ENCODE measurements at places on chromosomes 11 and 22.

- DNase-seq = peak; percentile 38
Measured at GRCh38 chr11:66867425-66868040, 10.7 kb downstream of the LRFN4 start.

- no peak for DNase-seq
Measured at GRCh38 chr22:43126501-43127165, 16.1 kb downstream of the BIK start.

DNA sequence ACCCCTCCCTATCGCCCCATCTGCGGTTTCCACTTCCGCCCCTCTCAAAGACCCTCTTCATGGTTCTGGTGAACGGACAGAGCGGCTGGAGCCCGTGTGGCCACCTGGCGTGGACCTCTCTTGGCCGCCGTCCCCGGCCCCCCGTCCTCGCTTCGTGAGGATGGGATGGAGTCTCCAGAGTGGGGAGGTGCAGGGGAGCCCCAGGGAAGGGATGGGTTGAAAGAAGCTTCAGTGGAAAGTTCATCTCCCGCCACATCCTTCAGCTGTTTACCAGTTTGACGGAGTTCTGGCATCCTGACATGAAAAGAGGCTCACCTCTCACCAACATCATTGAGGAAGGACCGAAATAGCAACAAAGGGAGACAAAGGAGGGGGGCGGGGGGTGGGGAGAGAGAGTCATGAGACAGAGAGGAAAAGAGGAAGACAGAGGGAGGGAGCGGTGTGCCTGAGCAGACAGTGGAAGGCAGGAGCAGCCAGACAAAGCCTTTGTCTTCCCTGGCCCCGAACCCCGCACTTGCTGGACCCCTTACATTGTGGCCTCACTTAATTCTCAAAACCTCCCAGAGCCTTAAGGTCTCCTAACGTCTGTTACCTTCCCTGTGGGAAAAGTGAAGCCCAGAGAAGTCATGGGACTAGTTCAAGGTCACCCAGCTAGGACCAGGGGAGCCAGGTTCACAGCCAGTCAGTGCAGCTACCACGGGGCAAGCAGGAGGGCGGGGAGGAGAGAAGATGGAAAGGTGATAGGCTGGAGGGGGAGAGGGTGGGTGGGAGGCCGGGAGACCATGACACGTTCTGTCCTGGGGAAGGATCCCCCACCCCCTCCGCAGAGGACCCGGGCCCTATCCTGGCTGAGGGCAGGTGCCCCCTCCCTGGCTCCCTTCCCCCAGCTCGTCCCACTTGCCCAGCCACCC, 54.9 kb downstream of the CD6 start:
- no peak for DNase-seq

GRCh38 chr22:49968831-49969661, 8.5 kb downstream of the PIM3 start:
- no peak for DNase-seq

GRCh38 chr11:134441706-134442105, 29.7 kb upstream of the B3GAT1 start:
- no peak for DNase-seq

- no peak for DNase-seq
Measured at GRCh38 chr11:90874281-90874680, 651.4 kb upstream of the CHORDC1 start.

DNA sequence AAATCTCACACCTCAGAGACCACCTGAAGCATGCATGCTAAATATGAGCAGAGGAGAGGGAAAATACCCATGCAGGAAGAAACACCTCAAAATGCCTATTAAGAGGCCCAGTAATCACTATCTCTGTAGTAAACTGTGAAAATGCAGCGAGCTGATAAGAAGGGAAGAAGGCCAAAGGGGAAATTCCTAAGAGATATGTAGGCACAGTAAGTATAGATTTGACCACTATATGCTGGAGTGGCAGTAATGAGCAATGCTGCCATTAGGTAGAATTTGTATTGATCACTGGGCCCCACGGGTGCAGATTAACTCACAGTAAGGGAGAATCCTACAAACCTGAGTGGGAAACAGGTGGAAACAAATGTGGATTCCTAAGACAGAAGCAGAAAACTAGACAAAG, 1813.1 kb upstream of the RAG2 start:
- no peak for DNase-seq

DNA sequence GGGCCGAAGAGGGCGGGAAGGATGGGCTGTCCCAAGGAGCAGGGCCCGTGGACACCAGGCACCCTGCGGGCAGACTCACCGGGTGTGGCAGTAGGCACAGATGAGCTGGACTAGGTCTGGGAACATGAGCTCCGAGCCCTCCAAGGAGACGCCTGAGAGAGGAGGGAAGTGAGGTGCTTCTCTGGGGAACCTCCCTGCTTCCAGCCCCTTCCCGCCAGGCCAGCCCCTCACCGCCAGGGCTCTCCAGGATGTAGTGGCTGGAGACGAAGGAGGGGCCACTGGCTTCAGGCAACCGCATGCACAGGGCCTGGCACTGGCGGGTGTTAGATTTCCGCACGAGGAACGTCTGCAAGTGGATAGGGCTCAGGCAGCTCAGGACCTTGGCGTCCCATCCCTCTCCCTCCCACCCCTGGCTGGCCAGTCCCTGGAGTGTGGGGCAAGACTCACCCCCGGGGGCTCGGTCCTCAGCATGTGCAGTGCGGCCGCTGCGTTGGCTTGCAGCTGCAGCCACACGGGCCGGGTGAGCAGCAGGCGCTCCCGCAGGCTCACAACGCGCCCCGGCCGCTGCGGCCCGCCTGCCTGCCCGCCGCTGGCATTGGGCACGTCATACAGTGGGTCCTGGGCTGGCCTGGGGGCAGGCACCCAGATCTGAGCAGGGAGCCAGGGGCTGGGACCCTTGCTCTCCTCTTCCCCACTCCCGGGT, 552 bp downstream of the RIN1 start:
- peak; percentile 42 for DNase-seq

GRCh38 chr11:34481307-34481706, 32.3 kb downstream of the ELF5 start:
- DNase-seq = no peak

- DNase-seq = no peak
Measured at GRCh38 chr11:128328955-128329551, 258.3 kb downstream of the ETS1 start.

DNA sequence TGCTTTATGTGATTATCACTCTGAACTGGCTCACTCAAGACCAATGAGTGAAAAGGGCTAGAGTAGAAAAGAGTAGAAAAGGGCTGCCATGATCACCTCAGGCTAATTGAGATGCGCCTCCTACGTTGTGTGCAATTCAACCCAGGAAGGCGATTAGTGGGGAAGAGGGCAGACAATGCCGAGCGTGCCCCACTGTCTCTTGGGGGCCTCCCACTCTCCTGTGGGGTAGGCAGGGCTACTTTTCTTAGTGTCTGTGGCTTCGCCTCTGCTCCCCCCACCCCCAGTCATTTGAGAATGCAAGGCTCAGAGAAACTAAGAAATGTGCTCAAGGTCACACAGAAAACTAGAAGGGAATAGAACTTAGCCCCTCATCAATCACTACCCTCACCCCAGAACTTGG, 57.7 kb upstream of the RASD2 start:
- DNase-seq = no peak

GRCh38 chr11:32006799-32007388, 84.0 kb upstream of the RCN1 start:
- peak; percentile 91 for DNase-seq

- DNase-seq = no peak
Measured at GRCh38 chr11:76588455-76589325, 81.9 kb downstream of the LRRC32 start.

DNA sequence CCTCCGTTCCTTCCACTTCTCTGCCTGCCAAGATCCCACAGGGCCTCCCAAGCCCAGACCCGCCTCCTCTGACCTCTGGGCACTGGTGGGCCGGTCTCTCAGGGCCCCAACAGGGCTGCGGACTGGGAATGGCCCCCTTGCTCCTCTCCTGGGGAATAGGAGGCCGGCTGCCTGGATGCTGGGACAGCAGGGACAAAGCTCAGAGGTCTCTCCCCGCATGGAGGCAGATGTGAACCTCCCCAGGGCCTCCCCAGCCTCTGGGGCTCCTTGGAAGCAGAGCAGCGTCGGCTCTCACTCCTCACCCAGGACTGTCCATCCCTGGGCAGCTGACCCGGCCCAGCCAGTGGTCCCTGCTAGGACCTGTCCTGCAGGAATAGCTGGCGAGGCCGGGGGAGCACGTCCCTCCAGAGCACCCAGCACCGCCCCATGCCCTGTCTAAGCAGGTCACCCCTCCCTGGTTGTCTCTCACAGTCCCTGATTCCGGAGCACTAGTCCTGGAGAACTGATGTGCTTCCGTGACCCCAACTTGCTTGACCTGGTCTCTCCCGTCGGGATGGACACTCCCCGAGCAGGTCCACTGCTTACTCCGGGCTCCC, 85.8 kb downstream of the RTL6 start:
- no peak for DNase-seq

- DNase-seq = no peak
Measured at GRCh38 chr11:128198216-128198772, 389.1 kb downstream of the ETS1 start.

DNA sequence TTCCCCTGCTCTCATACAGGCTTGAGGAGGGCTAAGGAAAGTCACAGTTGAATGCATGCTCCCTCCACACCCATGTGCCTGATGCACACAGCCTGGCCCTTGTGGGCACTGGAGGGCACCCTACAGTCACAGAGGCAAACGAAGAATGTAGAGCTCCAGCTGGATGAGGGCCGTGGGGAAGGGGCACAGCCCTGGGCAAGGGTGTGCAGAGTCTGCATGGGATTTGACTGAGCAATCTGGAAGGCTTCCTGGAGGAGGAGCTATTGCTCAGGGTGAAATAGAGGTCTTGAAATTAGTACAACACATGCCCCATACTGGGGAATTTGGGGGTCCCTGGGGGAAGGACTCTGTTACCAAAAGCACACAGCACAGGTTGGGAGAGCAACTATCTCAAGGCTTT, 64.0 kb downstream of the KCNQ1 start:
- DNase-seq = no peak

- no peak for DNase-seq
Measured at GRCh38 chr11:106426696-106427095, 349.2 kb downstream of the AASDHPPT start.

DNA sequence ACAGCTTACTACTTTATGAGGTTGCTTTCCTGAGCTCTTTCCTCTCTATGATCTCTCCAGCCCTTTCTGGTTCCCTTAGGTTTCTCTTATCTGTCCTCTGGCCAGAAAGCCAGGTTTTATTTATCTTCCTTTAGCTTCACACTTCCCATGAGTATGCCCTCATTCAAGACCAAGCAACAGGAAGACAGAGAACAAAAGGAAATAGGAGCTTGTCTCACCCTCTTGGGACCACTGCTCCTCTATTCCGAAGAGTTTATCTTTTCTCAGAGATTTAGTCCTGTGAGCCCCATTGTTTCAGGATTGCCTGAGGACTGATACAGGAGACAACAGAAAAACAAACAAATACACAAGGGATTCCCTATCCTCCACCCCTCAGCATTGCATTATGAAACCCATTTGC, 62.4 kb upstream of the CCDC179 start:
- no peak for DNase-seq

GRCh38 chr11:8261291-8261690, 2.4 kb downstream of the LMO1 start:
- DNase-seq = no peak

DNA sequence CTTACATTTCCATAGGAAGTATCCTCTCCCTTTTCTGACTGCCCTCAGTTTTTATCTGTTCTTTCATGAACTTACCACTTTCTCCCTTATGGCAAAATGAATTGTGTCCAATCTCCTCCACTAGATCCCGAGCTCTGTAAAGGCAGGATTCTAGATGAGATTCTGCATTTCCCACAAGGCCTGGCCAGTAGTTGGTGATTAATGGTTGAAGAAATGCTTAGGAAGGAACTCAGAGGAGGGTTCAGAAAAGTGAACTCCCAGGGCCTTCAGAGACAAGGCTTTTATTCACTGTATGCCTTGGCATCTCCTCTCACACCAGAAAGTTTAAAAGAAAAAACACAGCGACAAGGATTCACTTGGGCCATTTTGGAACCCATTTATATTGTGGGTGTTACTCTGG, 66.2 kb downstream of the CCDC81 start:
- no peak for DNase-seq

DNA sequence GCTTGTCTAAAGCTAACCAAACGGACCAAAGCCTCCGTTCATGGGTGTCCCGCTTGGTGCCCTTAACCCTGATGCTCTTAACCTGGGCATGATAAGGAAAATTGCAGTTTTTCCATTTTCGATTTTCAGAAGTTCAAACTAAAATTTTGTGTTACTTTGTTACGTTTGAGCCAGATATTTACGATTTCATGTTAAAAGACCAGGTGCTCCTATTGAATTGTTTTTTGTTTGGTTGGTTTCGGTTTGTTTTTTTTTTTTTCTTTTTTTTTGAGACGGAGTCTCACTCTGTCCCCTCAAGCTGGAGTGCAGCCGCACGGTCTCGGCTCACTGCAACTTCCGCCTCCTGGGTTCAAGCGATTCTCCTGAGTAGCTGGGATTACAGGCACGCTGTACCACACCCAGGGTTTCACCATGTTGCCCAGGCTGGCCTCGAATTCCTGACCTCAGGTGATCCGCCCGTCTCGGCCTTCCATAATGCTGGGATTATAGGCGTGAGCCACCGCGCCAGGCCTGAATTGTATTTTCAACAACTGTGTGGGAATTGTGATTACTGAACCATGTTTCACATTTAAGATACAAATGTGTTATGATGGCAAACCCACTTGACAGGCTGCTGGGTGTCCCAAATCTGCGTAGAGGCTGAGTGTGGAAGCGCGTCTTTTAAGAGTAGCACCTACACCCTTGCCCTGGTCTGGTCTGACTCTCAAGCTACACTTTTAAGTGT, 864 bp upstream of the USP28 start:
- DNase-seq = no peak

GRCh38 chr11:118621071-118621783, 13.8 kb downstream of the PHLDB1 start:
- peak; percentile 67 for DNase-seq

GRCh38 chr11:65298655-65299179, 15.9 kb upstream of the CDC42EP2 start:
- no peak for DNase-seq

GRCh38 chr11:36051235-36052144, 107.6 kb downstream of the LDLRAD3 start:
- DNase-seq = no peak

DNA sequence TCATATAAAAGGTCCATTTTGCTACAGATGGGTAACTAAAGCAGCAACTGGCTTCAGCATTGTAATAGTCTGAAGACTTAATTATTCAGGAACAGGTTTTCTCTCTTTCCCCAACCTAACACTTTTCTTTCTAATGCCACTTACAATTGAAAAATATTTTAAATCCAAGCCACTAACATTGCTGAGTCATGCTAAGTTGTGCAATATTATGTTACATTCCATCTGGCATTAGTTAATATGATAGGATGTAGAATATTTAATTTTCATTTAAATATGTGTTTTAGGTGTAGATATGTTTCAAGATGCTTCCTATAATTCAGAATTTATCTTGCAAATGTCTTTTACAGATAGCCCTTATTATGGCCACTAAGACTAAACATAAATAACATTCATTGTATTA, 98.6 kb downstream of the KIF18A start:
- DNase-seq = peak; percentile 38

DNA sequence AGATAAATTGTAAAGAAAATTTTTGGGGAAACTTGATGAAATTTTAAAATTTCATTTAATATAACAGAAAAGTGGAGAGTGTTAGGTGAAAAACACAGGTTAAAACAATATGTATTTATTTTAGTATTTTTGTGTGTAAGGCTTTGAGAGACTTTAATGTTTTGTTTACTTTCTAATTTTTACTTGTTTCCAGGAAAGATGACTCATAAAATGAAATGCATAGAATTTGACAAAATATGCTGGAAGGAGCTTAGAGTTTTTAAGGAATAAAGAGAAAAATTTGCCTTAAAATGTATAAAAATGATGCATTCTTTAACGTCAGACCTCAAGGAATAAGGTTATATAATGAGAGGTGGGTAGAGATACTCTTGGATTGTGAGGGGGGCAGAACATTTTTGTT, 1205.1 kb upstream of the CNTN5 start:
- DNase-seq = no peak

- no peak for DNase-seq
Measured at GRCh38 chr11:83181815-83182214, 11.7 kb upstream of the ANKRD42 start.
